ENCODE measurements at places on chromosomes 11 and 22. TPM values are rescaled to one million over a fixed set of nuclear protein-coding genes. Genes with fewer than 3 reads are reported as not detected.

DNA sequence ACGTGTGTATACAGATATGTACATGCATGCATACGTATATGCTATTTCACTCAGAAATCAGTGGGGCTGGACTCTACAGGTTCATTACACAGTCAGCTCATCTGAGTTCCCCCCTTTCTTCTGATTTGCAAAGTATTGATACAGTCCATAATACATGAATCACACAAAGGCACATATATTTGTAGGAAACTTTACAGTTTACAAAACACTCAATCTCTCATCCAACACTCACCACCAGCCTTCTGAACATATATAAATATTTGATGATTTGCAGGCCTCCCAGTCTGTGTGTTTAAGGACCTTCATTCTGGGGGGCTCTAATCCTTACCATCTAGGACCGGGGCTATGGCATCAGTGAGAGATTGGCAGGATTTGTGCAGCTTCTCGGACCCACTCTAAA, 293.8 kb downstream of the TENM4 start:
- H3K36me3 ChIP-seq, result no peaks in the 10 kb centered on the region
- no peaks in the 10 kb centered on the region for H3K27me3 ChIP-seq
- H3K27ac ChIP-seq, result no peak overlapping the region
- peaks cover 10% of the 10 kb centered on the region for H3K4me1 ChIP-seq
- no peak overlapping the region for H3K4me3 ChIP-seq
- no peak for DNase-seq

DNA sequence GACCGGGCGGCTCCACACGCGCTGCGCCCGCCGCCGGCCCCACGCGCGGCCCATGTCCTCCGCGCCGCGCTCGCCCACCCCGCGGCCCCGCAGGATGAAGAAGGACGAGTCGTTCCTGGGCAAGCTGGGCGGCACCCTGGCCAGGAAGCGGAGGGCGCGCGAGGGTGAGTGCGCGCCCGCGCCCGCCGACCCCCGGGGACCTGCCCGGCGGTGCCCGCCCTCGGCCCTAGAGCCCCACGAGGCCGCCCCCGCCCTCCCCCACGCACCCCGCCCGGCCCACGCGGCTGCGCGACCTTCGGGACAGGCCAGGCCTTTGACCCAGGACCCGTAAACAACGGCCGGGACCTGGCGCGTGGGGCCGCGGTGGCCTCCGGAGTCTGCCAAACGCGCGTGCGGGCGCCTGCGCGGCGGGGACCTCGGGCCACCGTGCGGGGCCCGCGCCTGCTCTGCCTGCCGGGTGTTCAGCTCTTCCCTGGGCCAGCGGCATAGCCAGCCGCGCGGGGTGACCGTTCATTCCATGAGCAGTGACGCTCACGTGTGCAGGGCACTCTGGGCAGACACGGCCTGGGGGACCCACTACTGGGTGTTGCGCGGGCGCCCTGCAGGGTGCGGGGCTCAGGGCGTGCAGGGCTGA, at the start of gene PARVB:
TSS of gene PARVB (plus strand) at position 15 of the 634 bp plus-strand sequence. CDS start at position 53, 38 bp downstream.
- no peaks in the 10 kb centered on the region for H3K27me3 ChIP-seq
- H3K4me1 ChIP-seq, result peaks cover 5% of the 10 kb centered on the region
- H3K27ac ChIP-seq, result no peak within 1 kb of the TSS
- DNase-seq, result peak; percentile 47
- H3K4me3 ChIP-seq, result peak within 1 kb of the TSS; percentile 41

The OR2D2 gene
- not detected for total RNA-seq

GRCh38 chr22:39707816-39708215, 137.3 kb downstream of the CACNA1I start:
- no peaks in the 10 kb centered on the region for H3K36me3 ChIP-seq
- no peak for DNase-seq
- H3K27ac ChIP-seq, result no peak overlapping the region
- H3K4me1 ChIP-seq, result no peaks in the 10 kb centered on the region

DNA sequence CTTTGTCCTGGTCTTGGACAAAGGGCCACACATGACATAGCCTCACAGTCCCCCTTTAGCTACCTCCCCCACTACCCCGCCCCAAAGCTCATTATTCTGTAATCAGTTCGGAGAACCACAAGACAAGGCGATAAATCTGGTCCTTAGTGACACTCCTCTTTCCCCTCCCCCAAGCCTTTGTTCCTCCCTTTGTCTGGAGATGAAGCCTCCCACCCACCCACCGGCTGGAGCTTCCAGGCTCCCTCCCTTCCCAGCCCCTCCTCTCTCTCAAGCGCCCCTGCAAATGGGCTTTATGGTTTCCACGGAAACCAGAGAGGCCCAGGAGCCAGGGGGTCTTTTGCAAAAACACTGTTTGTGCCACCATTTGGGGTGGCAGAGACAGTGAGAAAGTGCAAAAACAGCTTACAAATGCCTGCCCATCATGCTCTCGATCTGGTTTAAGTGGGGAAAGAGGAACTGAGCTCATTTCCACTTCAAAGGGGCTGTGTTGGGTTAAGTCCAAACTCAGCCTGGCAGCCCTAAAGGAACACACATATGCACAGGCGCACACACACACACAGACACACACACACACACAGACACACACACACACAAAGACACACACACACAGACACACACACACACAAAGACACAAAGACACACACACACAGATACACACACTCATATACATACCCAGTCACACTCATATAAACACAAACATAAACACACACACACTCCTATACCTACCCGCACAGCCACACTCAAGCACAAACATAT, 23.5 kb downstream of the APLNR start:
- DNase-seq, result peak; percentile 61
- peaks cover 38% of the 10 kb centered on the region for H3K4me1 ChIP-seq
- no peak overlapping the region for H3K4me3 ChIP-seq
- no peaks in the 10 kb centered on the region for H3K36me3 ChIP-seq
- H3K27ac ChIP-seq, result peak overlapping the region; percentile 82

Measured in cardiac muscle cell (in vitro differentiated cells and primary cell).